DMS79 treated with DMSO at 0.1 percent for 48 hours (cell line): ENCODE measurements at places on chromosomes 16 and 17.

GRCh38 chr17:82236142-82236971 lies 7.5 kb downstream of the SLC16A3 start:
- DNase-seq, result peak; percentile 53

DNA sequence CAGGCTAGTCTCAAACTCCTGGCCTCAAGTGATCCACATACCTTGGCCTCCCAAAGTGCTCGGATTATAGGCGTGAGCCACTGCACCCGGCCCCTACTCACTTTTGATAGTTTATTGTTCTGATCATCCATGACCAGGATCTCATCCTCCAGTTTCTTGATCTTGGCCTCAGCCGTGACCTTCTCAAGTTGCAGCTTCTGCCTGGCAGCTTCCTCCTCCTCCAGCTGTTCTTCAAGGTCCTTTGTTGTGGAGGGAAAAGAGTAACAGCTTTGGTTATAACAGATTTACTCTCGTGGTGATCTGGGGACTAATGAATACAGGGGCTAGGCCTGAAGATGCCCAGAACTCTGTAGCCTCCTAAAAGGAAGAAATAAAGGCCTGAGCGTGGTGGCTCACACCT lies 89.9 kb downstream of the NDE1 start:
- no peak for DNase-seq

GRCh38 chr16:27316038-27316680 lies 2.4 kb downstream of the IL4R start:
- DNase-seq, result no peak

- DNase-seq, result no peak
Measured at GRCh38 chr16:2384426-2384825, 43.9 kb upstream of the ABCA3 start.

GRCh38 chr17:32458371-32458770 lies 14.1 kb downstream of the PSMD11 start:
- no peak for DNase-seq

GRCh38 chr17:76710863-76711611 lies at the start of gene MXRA7:
Gene MXRA7, minus strand, starts transcription at chr17:76710965. Its CDS starts 19 bp downstream, at chr17:76710946.
- DNase-seq, result no peak

- DNase-seq, result peak; percentile 19
Measured at GRCh38 chr17:30950669-30951399, 20.0 kb upstream of the RNF135 start.

DNA sequence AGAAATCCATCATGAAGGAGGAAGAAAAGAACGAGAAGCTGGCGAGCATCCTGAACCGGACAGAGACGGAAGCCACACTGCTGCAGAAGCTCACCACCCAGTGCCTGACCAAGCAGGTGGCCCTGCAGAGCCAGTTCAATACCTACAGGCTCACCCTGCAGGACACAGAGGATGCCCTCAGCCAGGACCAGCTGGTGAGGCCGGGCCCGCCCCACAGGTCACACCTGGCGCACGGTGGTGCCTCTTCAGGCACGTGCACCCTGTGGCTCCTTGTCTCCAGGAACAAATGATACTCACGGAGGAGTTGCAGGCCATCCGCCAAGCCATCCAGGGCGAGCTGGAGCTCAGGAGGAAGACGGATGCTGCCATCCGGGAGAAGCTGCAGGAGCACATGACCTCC lies 19.8 kb upstream of the GAA start:
- DNase-seq, result no peak

GRCh38 chr17:7363311-7363710 lies 8.4 kb downstream of the TMEM95 start:
- no peak for DNase-seq

GRCh38 chr16:64089697-64090096 lies 1032.2 kb downstream of the CDH11 start:
- no peak for DNase-seq

DNA sequence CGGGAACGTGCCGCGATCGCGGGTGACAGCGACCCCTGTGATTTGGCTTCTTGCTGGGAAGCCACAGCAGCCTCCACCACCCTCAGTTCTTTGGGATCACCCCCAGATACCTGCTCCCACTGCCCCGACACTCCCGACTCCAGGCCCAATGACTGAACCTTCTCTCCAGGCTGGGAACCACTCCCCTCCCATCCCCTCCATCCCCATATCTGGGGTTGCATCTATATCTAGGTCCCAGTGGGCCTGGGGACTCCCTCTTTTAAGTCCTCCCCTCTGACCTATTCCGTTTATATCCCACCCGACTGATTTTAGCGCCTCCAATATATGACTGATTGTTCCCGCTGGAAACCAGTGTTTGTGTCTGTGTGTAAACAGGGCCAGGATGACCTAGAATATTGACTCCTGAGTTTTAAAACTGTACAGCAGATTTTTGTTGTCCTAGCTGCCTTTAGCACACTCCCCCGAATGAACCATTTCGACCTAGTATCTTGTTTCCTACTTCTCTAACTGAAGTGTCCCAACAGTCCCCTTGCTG lies 667 bp downstream of the PSMD3 start:
- no peak for DNase-seq

GRCh38 chr17:13869331-13869940 lies 199.9 kb upstream of the COX10 start:
- DNase-seq, result peak; percentile 5

DNA sequence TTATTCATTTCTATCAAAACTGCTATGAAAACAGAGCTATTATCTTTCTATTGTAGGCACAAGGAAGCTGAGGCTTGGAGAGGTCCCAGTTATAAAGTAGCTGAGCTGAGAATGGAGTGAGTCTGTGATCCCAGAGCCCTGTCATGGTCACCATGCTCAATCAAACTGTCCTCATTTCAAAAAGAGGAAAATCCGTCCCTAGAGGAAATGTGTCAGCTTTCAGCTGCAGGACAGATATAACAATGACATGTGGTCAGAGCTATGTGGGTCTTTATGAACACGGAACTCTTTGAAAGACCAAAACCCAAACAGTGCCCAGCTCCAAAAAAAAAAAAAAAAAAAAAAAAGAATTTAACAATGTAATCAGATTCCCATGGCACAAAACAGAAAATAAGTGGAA lies 266.1 kb downstream of the XYLT1 start:
- no peak for DNase-seq

GRCh38 chr17:60602871-60603270 lies 2.9 kb downstream of the PPM1D start:
- DNase-seq, result no peak

DNA sequence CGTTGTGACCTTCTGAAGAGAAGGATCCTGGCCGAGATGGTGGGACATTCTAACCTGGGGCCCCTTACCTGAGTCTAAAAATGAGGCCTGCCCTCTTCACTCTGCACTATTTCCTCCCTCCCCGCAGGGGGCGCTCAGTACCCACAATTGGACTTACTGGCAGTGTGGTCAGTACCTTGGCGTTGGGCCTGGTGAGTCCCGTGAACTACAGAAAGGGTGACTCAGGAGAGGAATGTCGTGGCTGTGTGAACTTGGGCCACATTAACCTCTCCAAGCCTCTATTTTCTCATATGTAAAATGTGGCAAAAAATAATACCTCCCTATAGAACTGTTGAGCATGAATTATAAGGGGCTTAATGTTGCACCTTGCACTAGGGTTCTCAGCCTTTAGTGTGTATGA lies 3.9 kb downstream of the RSAD1 start:
- peak; percentile 73 for DNase-seq

GRCh38 chr16:66175636-66176035 lies 190.9 kb upstream of the CDH5 start:
- no peak for DNase-seq

DNA sequence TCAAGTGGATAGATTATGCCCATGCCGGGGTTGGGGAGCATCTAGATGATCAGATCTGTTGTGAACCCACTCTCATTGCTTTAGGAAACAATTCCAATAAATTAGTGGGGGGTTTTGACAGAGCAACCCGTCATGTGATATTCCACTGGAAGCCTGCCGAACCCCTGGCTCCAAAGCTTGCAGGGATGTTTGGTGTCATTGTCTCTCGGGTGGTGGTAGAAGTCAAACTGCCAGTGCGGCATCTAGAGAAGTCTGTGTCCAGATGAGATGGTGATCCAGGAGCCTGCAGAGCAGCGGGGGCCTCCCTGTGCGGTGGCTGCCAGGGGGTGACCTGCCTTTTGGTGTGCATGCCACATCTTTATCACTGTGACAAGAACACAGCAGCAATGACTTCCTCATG lies 91.7 kb downstream of the SHISA6 start:
- DNase-seq, result no peak
